NCI-H2081 (cell line): ENCODE measurements at places on chromosomes 7 and 10.

- no peak for DNase-seq
Measured at GRCh38 chr10:43983856-43984271, 335.2 kb upstream of the ZNF32 start.

- peak; percentile 25 for DNase-seq
Measured at GRCh38 chr7:47088329-47089067, 493.4 kb downstream of the TNS3 start.

DNA sequence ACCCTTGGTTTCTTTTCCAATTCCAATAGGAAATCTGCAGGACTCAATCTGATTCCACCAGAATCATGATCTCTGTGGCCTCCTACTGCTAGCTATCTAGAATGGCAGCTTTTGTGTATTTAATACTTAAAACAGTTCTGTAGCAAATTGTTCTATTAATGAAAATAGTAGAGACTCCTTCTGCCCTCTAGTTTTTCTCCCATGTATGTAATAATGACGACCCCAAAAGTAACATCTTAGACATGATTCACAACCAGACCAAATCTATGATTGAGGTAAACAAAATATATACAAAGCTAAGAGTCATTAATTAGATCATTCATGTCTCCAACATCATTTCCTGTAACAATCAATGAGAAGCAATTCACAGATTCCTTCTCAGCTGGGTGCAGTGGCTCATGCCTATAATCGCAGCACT, 259.1 kb upstream of the MKLN1 start:
- no peak for DNase-seq

DNA sequence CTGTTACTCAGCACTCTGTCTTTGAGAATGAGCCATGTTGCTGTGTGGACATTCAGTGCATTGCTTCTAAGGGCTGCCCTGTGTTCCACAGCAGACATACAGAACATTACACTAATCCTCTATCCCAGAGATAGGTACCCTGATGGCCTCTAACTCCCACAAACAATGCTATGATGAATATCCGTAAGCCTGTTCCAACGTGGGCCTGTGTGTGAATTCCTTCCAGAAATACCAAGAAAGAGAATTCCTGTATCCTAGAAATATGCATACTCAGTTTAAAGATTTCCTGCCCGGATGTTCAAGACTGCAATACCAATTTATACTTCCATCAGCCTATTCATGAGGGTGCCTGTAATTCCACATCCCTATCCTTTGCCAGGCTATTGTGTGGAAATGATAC, 21.3 kb upstream of the ST8SIA6 start:
- no peak for DNase-seq

- DNase-seq: no peak
Measured at GRCh38 chr10:71746344-71747037, 26.8 kb downstream of the VSIR start.
